ENCODE measurements at places on chromosomes 13 and 19.

GRCh38 chr13:45899406-45899805 lies 47.9 kb upstream of the SIAH3 start:
- DNase-seq: no peak
- H3K27ac ChIP-seq: no peak overlapping the region
- H3K4me1 ChIP-seq: peaks cover 2% of the 10 kb centered on the region
- no peak overlapping the region for H3K4me3 ChIP-seq

- H3K36me3 ChIP-seq: no peaks in the 10 kb centered on the region
- no peak overlapping the region for H3K27ac ChIP-seq
- peaks cover 2% of the 10 kb centered on the region for H3K4me1 ChIP-seq
- H3K4me3 ChIP-seq: no peak overlapping the region
Observed at GRCh38 chr19:48921721-48922500, 11.6 kb upstream of the DHDH start.

DNA sequence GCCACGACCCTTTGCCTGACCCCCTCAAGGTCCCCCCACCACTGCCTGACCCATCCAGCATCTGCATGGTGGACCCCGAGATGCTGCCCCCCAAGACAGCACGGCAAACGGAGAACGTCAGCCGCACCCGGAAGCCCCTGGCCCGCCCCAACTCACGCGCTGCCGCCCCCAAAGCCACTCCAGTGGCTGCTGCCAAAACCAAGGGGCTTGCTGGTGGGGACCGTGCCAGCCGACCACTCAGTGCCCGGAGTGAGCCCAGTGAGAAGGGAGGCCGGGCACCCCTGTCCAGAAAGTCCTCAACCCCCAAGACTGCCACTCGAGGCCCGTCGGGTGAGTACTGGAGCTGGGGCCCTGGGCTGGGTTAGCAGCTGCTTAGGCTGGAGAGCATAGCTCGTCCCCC lies 8.6 kb downstream of the MAP1S start:
- H3K4me3 ChIP-seq: no peak overlapping the region
- DNase-seq: no peak
- peaks cover 19% of the 10 kb centered on the region for H3K4me1 ChIP-seq
- H3K36me3 ChIP-seq: peaks cover 6% of the 10 kb centered on the region
- no peak overlapping the region for H3K27ac ChIP-seq
- H3K27me3 ChIP-seq: no peaks in the 10 kb centered on the region

DNA sequence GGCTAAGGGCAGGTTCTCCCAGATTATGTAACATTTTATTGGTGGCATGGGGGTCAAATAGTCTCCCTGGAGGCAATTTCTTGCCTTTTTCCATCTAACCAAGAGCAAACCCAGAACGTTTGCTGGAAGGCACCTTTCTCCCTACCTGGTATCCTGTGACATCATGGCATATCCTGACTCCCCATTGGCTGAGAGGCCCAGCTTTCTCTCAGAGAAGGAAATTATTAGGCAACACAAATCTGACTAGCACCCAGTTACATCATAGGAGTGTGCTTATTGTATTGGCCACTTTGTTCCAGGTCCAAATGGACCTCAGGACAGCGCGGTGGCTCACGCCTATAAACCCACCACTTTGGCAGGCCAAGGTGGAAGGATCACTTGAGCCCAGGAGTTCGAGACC lies 13.0 kb downstream of the NTN5 start:
- H3K4me1 ChIP-seq: peaks cover 13% of the 10 kb centered on the region
- no peaks in the 10 kb centered on the region for H3K36me3 ChIP-seq
- H3K27ac ChIP-seq: peak overlapping the region; percentile 43
- no peaks in the 10 kb centered on the region for H3K27me3 ChIP-seq
- no peak for DNase-seq
- no peak overlapping the region for H3K4me3 ChIP-seq

- no peak for DNase-seq
- H3K27me3 ChIP-seq: peaks cover 15% of the 10 kb centered on the region
- H3K36me3 ChIP-seq: no peaks in the 10 kb centered on the region
- no peak overlapping the region for H3K27ac ChIP-seq
- no peak overlapping the region for H3K4me3 ChIP-seq
Observed at GRCh38 chr13:112891477-112892401, 77.3 kb upstream of the MCF2L start.

DNA sequence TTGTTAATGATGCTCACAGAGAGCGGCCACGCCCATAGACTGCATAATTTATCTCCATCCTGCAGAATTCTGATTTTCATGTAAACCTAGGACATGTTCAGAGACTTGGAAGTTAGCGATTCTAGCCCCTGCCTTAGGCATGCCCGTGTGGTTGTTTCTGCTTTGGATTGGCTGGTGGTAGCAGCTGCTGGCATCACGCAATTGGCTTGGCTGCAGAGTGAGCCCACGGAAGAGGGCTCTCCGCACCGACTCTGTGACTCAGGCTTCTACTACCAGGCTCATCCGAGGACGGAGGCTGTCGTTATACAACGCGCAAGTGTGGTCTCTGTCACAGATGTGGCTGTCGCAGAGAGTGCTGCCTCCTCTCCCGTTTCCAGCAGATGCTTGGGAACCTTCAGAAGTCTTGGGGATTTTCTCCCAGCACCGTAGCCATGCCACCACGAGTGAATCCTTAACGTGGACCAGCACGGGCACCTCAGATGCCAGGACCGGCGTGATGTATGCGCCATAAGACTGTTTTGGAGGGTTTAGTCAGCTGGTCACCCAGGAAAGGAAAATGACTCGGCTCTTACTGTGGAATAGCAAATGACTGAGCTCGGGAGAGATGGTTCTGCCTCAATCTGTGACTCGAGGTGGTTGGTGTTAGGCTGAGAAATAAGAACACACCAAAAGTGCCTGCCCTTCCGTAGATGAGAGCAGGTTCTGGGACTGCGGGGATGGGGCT lies 61.0 kb upstream of the F7 start:
- DNase-seq: no peak
- H3K27me3 ChIP-seq: no peaks in the 10 kb centered on the region
- H3K36me3 ChIP-seq: peaks cover 5% of the 10 kb centered on the region
- H3K27ac ChIP-seq: no peak overlapping the region
- H3K4me1 ChIP-seq: no peaks in the 10 kb centered on the region
- H3K4me3 ChIP-seq: no peak overlapping the region

- H3K27ac ChIP-seq: no peak overlapping the region
- peaks cover 5% of the 10 kb centered on the region for H3K36me3 ChIP-seq
- no peak for DNase-seq
- H3K4me1 ChIP-seq: peaks cover 3% of the 10 kb centered on the region
Observed at GRCh38 chr13:45447050-45447661, 17.6 kb upstream of the COG3 start.

- no peak overlapping the region for H3K27ac ChIP-seq
- peaks cover 2% of the 10 kb centered on the region for H3K36me3 ChIP-seq
- no peak overlapping the region for H3K4me3 ChIP-seq
- H3K4me1 ChIP-seq: peaks cover 36% of the 10 kb centered on the region
- H3K27me3 ChIP-seq: no peaks in the 10 kb centered on the region
Observed at GRCh38 chr13:46617885-46618284, 64.9 kb downstream of the LRCH1 start.

DNA sequence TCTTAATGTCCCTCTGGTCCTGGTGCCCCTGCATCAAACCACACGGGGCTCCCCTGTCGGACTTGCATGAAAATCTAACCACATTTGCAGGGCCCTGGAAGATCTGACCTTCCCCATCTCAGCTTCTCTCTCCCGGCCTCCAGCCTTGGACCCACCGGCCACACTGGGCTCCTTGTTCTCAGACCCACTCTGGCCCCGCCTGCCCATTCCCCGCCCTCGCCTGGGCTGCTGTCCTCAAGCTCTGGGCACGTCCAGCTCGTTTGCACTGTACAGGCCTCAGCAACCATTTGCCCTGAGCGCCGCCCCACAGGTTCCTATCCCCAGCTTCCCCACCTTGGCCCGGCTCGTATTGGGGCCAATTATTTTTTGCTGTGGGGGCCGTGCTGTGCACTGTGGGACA lies 10.5 kb downstream of the MYO9B start:
- H3K4me1 ChIP-seq: peaks cover 48% of the 10 kb centered on the region
- peak overlapping the region; percentile 11 for H3K27ac ChIP-seq
- no peak for DNase-seq
- no peak overlapping the region for H3K4me3 ChIP-seq

Data from T-helper 17 cell (primary cell).